ENCODE measurements at places on chromosomes 16 and 17. TPM values are rescaled to one million over a fixed set of nuclear protein-coding genes. Genes with fewer than 3 reads are reported as not detected.

DNA sequence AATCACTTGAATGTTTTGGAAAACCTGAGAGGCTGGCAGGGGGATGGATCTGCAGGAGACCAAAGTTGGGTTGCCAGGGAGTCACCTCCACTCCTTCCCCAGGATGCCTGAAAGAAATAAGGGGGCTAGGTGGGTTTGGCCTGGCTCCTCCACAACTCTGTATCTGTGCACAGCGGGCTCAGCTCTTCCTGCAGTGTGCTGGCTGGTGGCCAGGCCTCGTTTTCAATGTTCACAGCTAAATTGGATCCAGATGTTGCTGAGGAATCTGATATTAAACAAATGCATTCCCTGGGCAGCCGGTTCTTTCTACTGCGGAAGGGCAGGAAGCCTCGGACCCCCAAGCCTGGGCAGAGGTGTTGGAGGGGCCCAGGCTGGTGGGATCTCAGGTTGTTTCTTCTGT lies 106.2 kb downstream of the N4BP1 start:
- no peak for DNase-seq

The SOST gene
- not detected for total RNA-seq

GRCh38 chr17:58335779-58336455 lies 7.3 kb upstream of the TSPOAP1 start:
- no peak for DNase-seq

DNA sequence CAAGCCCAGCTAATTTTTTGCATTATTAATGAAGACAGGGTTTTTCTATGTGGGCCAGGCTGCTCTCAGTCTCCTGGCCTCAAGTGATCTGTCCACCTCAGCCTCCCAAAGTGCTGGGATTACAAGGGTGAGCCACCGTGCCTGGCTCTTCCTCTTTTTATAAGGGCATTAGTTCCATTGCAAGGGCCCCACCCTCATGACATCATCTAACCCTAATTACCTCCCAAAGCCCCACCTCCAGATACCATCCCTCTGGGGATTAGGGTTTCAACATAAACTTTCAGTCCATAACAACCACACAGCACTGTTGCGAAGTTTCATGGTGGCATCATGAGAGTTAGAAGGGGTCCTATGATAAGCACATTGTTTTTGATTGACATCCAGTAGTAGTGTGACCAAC lies 277.7 kb downstream of the GRIN2A start:
- DNase-seq, result no peak

DNA sequence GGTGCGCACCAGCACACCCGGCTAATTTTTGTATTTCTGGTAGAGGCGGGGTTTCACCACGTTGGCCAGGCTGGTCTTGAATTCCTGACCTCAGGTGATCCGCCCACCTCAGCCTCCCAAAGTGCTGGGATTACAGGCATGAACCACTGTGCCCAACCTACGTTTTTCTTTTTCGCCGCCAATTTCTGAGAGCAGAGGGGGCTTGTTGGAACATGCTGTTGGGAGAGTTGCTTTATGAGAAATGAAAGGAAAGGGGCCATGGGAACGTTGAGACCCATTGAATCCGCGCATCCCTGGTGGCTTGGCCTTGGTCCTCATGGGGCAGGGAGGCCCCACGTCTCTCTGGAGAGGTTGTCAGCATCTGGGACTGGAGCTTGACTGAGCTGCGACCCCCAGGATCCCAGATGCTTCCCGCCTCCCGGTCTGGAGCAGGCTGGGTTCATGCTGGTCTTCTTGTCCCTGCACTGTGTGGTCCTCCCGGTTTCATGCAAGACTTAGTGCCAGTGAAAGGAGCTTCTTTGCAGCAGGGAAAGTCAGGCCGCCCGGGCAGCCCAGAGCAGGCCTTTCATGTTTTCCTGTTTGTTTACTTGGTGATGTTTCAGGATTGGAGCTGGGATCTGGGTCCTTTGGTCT lies 22.8 kb downstream of the CRISPLD2 start:
- DNase-seq, result no peak

The ACSM5 gene
- total RNA-seq, result under 0.01 TPM
